Smooth muscle cell of bladder (primary cell): ENCODE measurements at places on chromosomes 7 and 10. TPM values are rescaled to one million over a fixed set of nuclear protein-coding genes. Genes with fewer than 3 reads are reported as not detected.

Gene NME8
- not detected in 2 replicates for total RNA-seq

Gene TRIM50
- not detected in 2 replicates for total RNA-seq

Gene TUBAL3
- not detected in 2 replicates for total RNA-seq

Gene TBX20
- 4.5 and 4.6 TPM in 2 replicates for total RNA-seq

Gene GTF2I
- total RNA-seq, result 84.4 and 84.8 TPM in 2 replicates

Gene GARIN1A
- 0.43 and 0.83 TPM in 2 replicates for total RNA-seq

Gene GPR15LG
- total RNA-seq, result not detected in 2 replicates

Gene SLC16A12
- total RNA-seq, result not detected in 2 replicates

Gene HKDC1
- 0.28 and 0.74 TPM in 2 replicates for total RNA-seq

Gene MGAM2
- not detected in 2 replicates for total RNA-seq

Gene NEUROG3
- not detected in 2 replicates for total RNA-seq
